ENCODE measurements at places on chromosomes 13 and 19.

- DNase-seq, result peak; percentile 83
Observed at GRCh38 chr19:29928831-29929230, 13.2 kb upstream of the URI1 start.

- no peak for DNase-seq
Observed at GRCh38 chr19:42246143-42246921, 3.9 kb upstream of the GSK3A start.

GRCh38 chr19:49889687-49890348 is 6.9 kb downstream of the IL4I1 start:
- peak; percentile 72 for DNase-seq

DNA sequence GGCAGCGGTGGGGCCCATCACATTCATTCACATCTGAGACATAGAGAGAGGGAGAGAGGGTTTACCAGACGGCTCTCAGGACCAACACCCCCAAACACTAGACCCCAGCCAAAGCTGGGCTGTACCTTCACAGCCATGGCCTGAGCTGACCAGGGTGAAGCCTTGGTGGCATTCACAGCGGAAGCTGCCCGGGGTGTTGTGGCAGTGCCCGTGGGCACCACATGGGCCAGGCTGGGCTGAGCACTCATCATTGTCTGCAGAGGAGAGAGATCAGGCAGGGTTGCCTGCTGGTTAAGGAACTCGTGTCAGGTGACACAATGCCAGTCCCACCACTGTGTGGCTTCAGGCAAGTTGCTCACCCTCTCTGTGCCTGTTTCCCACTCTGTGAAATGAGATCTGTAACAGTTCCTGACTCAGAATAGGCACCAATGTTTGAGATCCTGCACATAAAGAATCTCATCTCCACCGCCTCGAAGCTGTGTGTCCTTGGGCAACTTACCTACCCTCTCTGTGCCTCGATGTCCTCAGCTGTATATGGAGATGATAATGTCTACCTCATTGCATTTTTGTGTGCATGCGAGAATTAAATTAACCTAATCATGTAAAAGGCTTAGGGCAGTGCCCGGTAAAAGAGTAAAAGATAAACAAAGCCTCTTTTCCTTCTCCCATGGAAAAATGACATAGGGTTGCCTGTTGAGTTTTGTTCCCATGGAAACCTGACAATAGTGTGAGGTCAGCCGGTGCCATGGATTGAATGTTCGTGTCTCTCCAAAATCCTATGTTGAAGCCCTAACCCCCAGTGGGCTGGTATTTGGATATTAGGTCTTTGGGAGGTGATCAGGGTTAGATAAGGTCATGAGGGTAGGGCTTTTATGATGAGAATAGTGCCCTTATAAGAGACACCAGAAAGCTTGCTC is 22.9 kb downstream of the CCL25 start:
- DNase-seq, result no peak

DNA sequence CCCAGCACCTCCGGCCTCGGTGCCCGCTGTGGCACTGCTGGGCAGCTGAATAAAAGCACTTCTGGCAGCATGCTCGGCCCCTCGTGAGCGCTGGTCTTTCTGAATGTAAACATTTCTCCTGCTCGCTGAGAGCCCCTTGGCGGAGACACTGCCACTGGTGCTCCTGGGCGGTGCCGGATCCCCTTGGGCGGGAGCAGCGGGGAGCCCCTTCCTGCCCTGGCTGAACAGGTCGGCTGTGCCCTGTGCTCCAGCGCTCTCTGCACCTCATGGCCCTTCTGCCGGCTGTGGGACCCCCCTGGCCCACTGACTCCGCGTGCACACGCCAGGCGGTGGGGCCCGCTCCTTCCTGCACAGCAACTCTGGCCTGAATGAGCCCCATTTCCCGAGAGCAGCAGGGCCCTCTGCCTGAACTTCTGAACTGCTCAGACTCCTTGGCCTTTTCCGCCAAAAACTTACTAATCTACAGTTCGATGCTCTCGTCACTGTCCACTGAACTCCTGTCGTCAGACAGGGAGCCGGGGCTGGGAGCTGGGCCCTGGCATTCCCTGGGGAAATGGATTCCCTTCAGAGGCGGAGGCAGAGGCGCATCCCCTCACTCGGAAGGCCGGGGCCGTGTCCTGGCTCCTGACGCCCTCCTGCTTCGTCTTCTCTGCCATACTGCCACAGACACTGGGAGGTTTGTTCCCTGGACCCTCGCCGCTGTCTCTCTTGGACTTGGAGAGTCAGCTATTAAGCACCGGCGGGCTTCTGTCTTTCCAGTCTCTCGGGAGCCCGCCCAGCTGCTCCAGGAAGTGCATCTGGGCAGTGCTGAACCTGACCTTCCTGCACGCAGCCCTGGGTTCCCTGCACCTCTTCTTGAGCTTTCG is 14.2 kb downstream of the RB1 start:
- DNase-seq, result no peak

- DNase-seq, result no peak
Observed at GRCh38 chr19:28500982-28501630, 711.8 kb downstream of the UQCRFS1 start.

- no peak for DNase-seq
Observed at GRCh38 chr13:114004420-114005205, 30.7 kb upstream of the C13orf46 start.

DNA sequence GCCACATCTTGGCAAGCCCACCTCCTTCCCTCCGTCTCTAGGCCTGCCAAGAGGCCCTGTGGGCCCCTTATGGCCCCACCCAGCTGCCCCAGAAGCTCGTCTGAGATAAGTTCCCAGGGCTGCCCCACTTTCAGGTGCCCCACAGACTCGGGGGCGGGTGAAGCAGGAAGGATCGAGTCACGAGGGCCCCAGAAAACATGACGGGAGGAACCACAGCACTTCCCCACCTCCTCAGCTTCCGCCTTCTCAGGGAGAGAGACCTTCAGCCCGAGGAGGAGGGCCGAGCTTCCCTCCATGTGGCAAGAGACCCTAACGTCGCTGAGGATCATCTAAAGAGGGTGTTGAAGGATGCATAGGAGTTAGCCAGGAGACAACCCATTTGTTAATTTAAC is 4.5 kb upstream of the IL12RB1 start:
- DNase-seq, result peak; percentile 87

DNA sequence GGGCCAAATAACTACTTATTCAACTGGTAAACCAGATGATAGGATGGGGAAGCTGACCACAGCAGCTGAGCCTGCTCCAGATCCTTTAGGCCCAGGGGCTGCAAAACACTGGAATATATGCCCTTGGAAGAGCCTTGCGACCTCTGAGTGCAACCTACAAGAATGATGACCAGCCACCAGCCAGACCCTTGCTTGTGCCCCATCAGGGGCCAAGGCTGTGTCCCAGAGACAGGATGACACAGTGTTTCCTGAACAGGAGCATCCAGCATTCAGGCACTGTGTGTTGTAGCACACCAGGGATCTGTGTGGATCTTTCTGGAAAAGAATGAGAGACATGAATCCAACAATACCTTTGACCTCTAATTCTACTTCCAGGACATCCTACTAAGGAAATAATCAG is 14.5 kb downstream of the GJA3 start:
- DNase-seq, result no peak

DNA sequence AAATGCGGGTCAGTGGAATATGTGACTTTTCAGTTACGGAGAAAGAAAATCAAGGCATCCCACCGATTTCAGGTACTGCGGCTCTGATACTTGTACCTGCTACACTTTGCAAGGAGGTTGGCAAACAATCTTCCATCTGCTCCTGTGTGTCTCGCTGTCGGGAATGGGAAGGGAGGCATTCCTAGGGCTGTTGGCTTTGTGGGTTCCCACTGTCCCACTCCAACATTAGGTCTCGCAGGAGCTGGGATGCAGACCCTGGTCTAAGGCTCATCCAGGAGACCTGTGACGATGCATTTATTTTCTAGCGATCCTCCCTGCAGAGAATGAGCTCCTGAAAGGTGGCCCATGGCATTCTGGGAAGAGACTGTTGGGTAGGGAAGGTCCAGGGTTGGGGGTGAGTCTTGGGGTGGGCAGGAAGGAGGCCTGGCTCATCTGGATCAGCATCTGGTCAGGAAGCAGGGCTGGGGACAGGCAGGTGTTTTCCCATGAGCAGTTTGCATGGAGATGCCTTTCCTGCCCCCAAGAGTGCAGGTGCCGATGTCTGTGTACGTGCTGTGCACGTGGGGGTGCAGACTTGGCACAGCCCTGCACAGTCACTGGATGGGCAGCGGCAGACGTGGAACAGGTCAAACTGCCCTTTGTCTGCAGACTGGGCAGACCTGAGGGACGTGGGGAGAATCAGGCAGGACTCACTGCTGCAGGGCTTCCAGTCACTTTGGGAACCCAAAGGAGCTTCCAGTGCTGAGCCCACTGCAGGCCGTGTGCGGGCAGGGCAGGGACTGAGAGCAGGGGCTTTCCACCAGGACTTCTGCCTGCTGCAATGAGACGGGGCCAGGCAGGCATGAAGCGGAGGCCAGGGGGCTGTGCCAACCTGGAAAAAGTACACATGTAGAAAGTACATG is 152.4 kb downstream of the TEX29 start:
- DNase-seq, result no peak

GRCh38 chr13:51674276-51674675 is 90.0 kb downstream of the WDFY2 start:
- no peak for DNase-seq

DNA sequence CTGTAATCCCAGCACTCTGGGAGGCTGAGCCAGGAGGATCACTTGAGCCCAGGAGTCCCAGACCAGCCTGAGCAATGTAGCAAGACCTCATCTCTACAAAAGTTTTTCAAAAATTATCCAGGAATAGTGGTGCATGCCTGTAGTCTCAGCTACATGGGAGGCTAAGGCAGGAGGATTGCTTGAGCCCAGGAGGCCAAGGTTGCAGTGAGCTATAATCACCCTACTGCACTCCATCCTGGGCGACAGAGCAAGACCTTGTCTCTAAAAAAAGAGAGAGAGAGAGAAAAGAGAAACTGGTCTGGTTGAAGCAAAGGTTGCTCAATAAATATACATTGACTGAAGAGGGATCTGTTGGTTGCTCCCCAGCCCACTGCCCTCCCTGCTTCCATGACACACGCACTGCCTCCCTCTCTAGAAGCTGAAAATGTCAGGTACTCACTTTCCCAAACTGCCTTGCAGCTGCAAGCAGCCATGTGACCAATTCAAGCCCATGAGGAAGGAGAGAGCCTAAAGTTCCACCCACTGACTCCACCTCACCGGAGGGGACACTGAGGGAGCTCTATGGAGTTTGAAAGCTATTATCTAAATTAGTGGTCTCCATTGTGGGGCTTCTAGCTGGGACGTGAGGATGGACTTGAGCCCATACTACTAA is 14.0 kb downstream of the CEACAM16 start:
- DNase-seq, result peak; percentile 43

DNA sequence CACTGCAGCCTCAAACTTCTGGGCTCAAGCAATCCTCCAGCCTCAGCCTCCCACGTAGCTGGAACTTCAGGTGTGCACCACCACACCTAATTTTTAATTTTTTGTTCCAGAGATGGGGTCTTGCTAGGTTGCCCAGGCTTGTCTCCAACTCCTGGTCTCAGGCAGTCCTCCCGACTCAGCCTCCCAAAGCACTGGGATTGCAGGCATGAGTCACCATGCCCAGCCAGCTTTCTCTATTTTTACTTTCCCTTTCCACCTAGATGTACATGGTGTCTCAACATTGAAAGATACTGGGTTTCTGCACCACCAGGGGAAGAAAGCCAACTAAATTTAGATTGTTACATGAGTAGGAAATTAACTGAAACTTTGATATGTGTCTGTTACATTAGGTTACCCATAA is 13.8 kb upstream of the ZNF846 start:
- no peak for DNase-seq

DNA sequence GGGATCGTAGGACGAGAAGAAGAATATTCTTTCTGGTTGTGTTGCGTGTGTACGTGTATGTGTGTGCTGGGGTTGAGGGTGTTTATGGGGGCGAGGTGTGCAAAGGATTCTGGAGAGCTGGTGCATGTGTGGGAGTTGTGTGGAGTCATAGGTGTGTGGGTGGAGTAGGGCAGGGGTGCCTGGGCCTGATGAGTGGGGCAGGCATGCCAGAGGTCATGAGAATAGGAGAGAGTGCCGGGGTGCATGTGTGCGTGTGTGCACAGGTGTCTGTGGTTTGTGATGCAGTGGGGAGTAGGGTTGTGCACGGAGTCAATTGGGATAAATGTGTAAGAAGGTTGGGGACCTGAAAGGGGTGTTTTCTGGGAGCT is 649 bp downstream of the TMEM91 start:
- DNase-seq, result no peak

- DNase-seq, result peak; percentile 66
Observed at GRCh38 chr19:13430790-13431582, 75.3 kb downstream of the CACNA1A start.

- DNase-seq, result no peak
Observed at GRCh38 chr19:54298357-54299125, 14.4 kb downstream of the LILRA5 start.

DNA sequence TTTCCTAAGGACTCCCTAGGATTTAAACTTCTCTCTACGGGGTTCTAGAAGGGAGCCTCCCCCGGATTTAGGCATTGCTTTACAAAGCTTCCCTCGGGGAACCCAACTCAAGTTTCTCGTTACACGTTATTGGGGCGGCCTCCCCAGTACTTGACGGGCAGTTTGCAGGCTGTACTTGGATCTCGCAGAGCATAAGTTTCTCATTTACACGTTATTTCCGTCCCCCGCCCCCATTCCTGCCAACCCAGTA is 584 bp downstream of the SMG9 start:
- no peak for DNase-seq

- no peak for DNase-seq
Observed at GRCh38 chr13:99392470-99393135, 85.4 kb upstream of the GPR183 start.
